ENCODE measurements at places on chromosomes 6 and 20.

DNA sequence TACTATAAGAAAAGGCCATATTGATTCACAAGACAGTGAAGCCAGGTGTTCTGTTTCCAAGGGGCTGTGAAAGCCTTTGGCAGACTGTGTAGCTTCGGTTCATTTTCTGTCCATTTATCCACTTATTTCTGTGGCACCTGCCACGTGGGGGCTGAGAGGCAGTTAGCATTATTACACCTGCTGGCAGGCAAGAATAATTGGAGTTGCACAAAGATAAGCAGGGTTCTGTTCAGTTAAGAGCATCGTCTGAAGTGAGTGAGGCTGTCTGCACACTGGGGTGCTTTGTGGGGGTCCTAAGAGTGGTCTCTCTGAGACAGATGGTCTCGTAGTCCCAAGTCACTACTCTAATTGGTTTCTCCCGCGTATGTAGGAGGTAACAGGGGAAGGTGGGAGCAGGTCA, 60.6 kb upstream of the CCN6 start:
- DNase-seq, result no peak

GRCh38 chr6:26539071-26539615, 977 bp downstream of the HMGN4 start:
- no peak for DNase-seq

GRCh38 chr6:39791311-39791710, 865 bp upstream of the DAAM2 start:
- no peak for DNase-seq

DNA sequence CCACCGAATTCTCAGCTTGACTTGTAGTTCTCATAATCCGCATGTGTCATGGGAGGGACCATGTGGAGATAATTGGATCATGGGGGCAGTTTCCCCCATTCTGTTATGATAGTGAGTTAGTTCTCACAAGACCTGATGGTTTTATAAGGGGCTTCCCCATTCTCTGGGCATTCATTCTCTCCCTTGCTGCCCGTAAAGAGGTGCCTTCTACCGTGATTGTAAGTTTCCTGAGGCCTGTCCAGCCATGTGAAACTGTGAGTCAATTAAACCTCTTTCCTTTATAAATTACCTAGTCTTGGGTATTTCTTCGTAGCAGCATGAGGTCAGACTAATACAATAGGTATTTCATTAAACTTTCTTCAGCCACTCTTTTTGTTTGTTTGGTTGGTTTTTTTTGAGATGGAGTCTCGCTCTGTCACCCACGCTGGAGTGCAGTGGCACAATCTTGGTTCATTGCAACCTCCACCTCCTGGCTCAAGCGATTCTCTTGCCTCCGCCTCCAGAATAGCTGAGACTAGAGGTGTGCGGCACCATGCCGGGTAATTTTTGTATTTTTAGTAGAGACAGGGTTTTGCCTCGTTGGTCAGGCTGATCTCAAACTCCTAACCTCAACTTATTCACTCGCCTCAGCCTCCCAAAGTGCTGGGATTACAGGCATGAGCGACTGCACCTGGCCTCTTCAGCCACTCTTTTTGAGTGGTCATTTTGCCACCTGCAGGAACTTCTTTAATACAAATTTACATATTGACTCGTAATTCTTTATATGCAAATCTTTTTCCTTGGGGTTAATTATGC, 36.3 kb downstream of the GSTA2 start:
- DNase-seq, result no peak

DNA sequence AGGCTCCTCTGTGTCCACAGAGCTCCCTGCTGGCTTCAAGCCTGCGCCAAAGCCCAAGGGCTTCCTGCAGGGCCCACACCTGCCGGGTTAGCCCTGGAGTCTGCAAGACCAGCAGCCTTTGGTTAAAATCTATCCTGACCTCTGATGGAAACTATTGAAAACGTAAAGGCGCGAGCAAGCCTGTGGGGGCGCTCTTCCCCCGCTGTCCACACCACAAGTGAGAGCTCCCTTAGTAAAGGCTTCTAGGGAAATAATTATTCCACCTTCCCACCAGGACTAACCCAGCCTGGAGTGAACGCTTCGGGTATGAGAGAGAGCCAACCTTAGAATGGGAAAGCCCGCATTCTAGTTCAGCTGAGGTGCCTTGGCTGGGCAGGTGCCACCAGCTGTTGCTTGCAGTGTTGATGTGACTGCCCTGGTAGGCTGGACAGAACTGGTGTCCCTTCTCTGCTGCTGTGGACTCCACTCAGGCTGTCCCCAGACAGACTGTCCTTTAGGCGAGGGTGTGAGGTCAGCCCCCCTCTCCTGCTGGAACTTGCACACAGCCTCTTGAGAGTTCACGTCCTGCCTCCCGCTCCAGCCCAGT, 68.7 kb downstream of the SYTL3 start:
- no peak for DNase-seq

GRCh38 chr20:37366743-37367142, 20.8 kb downstream of the SRC start:
- DNase-seq, result no peak

DNA sequence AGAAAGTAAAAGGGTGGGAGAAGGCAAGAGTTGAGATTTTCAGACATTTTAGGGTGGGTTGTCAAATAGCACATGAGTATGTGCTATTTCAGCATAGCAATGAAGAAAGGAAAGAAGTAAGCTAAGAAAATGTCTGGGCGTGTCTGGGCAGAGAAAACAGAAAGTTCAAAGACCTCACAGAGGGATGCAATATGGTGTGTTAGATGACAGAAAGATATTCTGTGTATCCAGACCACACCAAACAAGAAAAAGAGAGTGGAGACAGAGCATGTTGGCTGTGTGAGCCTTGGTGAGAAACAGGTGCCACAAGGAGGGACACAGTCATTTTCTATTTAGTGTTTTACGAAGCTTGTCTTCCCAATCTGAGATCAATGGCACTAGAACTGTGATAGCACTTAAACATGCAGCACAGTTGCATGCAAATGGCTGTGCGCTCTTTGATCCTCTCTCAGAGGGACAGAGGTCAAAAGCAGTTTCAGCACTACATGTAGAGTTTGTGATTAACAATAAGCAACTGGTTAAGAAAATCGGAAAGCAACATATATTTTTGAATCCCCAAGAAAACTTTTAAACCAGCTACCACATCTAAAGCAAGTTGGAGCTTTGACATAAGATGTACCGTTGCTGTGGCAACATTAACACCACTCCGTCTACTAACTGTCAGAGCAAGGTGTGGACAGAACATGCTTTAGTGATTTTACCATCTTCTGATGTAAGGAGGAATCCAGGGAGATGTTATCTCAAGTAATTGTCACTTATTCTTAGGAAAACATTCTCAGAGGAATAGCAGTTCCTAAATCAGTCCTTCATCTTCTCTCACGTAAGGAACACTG, 515.5 kb upstream of the NOX3 start:
- DNase-seq, result no peak

All from mesothelial cell of epicardium (in vitro differentiated cells).